ENCODE measurements at places on chromosomes 1 and 21. TPM values are rescaled to one million over a fixed set of nuclear protein-coding genes. Genes with fewer than 3 reads are reported as not detected.

AUNIP gene
- 0.08 TPM for polyA plus RNA-seq

IL22RA1 gene
- polyA plus RNA-seq = 0.25 TPM

KCNT2 gene
- polyA plus RNA-seq = 0.12 TPM

CLCNKA gene
- 0.79 TPM for polyA plus RNA-seq

SPRR1B gene
- 2.6 TPM for polyA plus RNA-seq

EFHD2 gene
- polyA plus RNA-seq = 45.1 TPM

ODF2L gene
- 13.8 TPM for polyA plus RNA-seq

MCOLN2 gene
- 0.36 TPM for polyA plus RNA-seq

KRTAP12-3 gene
- not detected for polyA plus RNA-seq

OR2T11 gene
- not detected for polyA plus RNA-seq

GFI1 gene
- polyA plus RNA-seq = 0.55 TPM

OLFML2B gene
- 1.6 TPM for polyA plus RNA-seq

RAD54L gene
- polyA plus RNA-seq = 0.11 TPM

HJV gene
- polyA plus RNA-seq = not detected

SPRR2F gene
- 0.90 TPM for polyA plus RNA-seq

ETNK2 gene
- polyA plus RNA-seq = 21.1 TPM

FMO2 gene
- polyA plus RNA-seq = 79.6 TPM

KCNH1 gene
- polyA plus RNA-seq = 0.15 TPM

SSR2 gene
- 387 TPM for polyA plus RNA-seq

TIE1 gene
- polyA plus RNA-seq = 55.3 TPM

GJA4 gene
- polyA plus RNA-seq = 68.1 TPM

SLC1A7 gene
- 0.54 TPM for polyA plus RNA-seq

FAM131C gene
- 1.6 TPM for polyA plus RNA-seq

ENTREP3 gene
- polyA plus RNA-seq = 15.5 TPM

NRAS gene
- 7.2 TPM for polyA plus RNA-seq

GJC2 gene
- polyA plus RNA-seq = 5.3 TPM

PTPN22 gene
- 1.2 TPM for polyA plus RNA-seq

MYBPHL gene
- 0.06 TPM for polyA plus RNA-seq

MDM4 gene
- polyA plus RNA-seq = 3.7 TPM

MAP3K21 gene
- polyA plus RNA-seq = 0.22 TPM

ZFP69B gene
- 0.34 TPM for polyA plus RNA-seq

GJA5 gene
- polyA plus RNA-seq = 16.8 TPM

ADSS2 gene
- 12.8 TPM for polyA plus RNA-seq

FOXD3 gene
- 0.45 TPM for polyA plus RNA-seq

SEC16B gene
- 5.6 TPM for polyA plus RNA-seq

LRRC71 gene
- 1.6 TPM for polyA plus RNA-seq

ZNF695 gene
- 0.12 TPM for polyA plus RNA-seq

TNFSF18 gene
- 0.03 TPM for polyA plus RNA-seq

COL11A1 gene
- polyA plus RNA-seq = 0.11 TPM

CD101 gene
- 1.1 TPM for polyA plus RNA-seq

LEMD1 gene
- 0.22 TPM for polyA plus RNA-seq

SPRR2B gene
- not detected for polyA plus RNA-seq

SPRR4 gene
- not detected for polyA plus RNA-seq

DNALI1 gene
- polyA plus RNA-seq = 3.8 TPM

MYOM3 gene
- 0.33 TPM for polyA plus RNA-seq

MAB21L3 gene
- polyA plus RNA-seq = 0.28 TPM

PLK3 gene
- 39.8 TPM for polyA plus RNA-seq

MXRA8 gene
- 82.1 TPM for polyA plus RNA-seq

NBL1 gene
- 11.3 TPM for polyA plus RNA-seq
